ENCODE measurements at places on chromosomes 5 and 9.
A peak's percentile ranks its signal among the peaks of the same experiment; 100 is the strongest.

- peak; percentile 14 for DNase-seq
Observed at GRCh38 chr9:134324359-134325095, 1.7 kb upstream of the RXRA start.

DNA sequence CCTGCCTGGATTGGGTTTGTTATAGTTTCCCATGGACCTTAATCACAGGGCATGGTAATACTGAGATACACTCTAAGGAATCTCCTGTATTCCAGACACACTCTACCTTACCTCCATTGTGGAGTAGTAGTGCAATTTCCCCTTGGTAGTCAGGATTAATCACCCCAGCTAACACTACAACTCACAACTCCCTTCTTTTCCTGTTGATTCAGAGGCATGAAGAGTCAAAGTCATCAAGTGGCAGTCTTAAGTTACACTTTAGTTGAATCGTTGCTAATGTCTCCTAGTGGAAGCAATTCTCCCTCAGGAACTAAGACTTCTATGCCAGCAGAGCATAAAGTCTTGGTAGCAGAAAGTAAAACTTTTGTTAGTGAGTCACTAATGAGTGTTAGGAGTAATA, 122.7 kb upstream of the APC start:
- DNase-seq = no peak

DNA sequence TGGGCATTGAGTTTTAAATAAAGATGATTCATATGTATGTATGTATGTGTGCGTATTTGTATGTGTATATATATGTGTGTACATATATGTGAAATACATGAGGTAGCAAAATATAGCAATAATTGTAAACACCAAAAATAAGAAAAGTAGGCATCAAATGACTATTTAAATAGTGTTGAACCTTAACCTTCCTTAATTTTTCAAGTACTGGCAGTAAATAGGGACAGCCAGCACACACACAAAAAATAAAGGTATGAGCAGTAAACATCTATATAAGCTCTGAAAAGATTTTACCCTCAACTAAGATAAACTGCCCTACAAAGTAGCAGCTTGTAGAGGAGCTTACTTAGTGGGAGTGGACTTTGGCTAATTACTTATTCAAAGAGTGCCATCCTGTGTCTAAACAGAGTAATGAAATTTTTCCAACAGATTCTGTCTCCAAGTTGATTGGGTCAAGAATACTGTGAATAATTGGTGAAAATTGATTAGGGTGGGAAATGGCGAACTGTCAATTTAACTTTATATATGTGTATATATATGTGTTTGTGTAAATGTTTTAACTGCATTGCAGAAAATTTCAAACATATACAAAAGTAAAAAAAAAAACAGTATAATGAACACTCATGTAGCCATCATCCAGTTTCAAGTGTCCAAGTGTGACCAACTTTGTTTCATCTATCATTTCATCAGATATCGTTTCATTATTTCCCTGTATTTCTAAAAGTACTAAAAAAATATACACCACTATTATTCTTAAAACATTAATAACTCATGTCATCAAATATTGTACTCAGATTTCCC, 2.0 kb upstream of the ADAMTS6 start:
- DNase-seq = no peak

GRCh38 chr5:53568871-53569270, 8.4 kb downstream of the NDUFS4 start:
- DNase-seq = no peak

DNA sequence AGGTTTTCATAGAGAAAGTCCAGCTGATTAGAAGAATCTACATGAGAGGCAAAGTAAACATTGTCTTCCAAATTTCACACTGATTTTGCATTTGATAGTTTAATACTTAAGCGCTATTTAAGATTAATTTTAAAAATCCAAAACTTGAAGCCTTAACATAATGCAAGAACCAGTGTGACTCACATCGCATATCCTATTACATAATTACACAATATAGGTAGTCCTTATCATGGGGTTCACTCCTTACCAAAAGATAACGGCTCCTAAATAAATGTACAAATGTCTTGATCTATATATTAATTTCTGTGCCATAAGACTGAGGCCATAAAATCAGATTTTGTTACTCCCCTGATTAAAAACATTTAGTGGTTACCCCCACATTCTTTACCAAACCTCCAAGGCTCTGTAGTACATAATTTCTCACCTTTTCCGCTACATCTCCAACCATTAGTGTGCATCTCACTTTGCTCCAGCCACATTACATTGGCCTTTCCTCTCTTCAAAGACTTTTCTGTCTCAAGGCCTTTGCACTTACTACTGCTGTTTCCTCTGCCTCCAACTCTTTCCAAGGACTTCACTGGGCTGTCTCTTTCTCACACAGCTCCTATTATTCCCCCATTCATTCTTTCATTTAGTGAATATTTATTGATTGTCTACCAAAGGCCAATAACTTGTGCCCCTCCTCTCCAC, 1.0 kb downstream of the RIOK2 start:
- no peak for DNase-seq

DNA sequence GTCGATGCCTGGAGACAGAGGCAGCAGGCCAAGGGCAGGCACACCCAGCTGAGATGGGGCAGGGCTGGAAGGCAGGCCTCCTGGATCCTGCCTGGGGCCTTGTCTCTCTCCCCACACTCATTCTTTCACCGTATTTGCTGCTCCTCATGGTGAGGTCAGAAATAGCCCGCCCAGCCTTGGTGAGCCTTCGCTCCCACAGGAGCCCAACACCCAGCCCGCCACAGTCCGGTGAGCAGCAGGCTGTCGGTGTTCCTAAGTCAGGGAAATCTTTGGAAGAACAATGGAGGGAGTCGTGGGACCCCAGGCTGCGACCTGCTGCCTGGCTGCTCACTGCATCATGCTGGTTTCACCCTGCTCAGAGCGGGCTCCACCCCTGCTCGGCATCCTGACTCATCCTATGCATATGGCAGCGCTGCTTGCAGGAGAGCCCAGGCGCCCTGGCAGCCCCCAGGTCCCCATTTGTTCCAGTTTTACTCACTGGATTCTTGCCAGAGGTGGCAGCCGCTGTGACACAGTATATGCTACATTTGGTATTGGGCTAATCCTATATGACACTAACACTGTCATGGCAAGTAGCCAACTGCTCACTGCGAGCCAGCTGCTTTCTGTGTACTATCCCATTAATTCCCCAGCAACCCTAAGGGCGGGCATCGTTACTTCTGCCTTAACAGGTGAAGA, 53.2 kb upstream of the NCS1 start:
- DNase-seq = peak; percentile 66

GRCh38 chr9:89005323-89005722, 14.1 kb downstream of the S1PR3 start:
- DNase-seq = no peak

- peak; percentile 58 for DNase-seq
Observed at GRCh38 chr9:98215821-98216220, 23.4 kb upstream of the CORO2A start.

- no peak for DNase-seq
Observed at GRCh38 chr9:11946531-11946930, 746.7 kb upstream of the TYRP1 start.

DNA sequence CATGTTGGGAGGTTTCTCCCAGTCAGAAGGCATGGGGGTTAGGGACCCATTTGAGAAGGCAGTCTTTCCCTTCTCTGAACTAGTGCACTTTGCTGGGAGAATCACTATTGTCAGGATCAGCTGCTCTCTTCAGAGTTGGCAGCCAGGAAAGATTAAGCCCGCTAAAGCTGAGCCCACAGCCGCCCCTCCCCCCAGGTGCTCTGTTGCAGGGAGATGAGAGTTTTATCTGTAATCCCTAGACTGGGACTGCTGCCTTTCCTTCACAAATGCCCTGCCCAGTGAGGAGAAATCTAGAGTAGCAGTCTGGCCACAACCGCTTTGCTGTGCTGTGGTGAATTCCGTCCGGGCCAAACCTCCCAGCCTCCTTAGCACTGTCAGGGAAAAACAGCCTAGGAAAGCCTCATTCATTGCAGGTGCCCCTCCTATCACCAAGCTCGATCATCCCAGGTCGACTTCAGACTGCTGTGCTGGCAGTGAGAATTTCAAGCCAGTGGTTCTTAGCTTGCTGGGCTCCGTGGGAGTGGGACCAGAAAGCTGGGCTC, 69.8 kb downstream of the CNTLN start:
- peak; percentile 52 for DNase-seq

- DNase-seq = no peak
Observed at GRCh38 chr9:119588874-119589744, 219.9 kb upstream of the BRINP1 start.

DNA sequence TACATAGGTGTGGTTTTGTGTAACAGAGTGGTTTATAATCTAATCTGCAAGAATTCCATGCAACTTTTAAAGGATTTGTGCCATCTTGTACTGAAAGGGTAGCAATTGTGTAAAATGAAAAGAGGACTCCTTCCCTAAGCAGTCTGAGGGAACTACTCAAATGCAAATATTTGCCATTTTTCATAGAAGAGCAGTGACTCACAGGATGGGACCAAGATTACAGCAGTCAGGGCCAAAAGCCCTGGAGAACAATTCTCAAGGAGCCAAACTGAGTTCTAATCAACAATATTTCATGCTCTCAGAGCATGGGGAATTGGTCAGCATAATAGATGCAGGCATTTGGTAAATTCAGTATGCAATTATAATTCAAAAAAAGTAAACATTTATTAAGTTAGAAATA, 495.8 kb downstream of the CHSY3 start:
- no peak for DNase-seq
